ENCODE measurements at places on chromosomes 7 and 10.
A peak's percentile ranks its signal among the peaks of the same experiment; 100 is the strongest.

GRCh38 chr10:29022513-29022912 lies 266.4 kb upstream of the LYZL1 start:
- DNase-seq = no peak

DNA sequence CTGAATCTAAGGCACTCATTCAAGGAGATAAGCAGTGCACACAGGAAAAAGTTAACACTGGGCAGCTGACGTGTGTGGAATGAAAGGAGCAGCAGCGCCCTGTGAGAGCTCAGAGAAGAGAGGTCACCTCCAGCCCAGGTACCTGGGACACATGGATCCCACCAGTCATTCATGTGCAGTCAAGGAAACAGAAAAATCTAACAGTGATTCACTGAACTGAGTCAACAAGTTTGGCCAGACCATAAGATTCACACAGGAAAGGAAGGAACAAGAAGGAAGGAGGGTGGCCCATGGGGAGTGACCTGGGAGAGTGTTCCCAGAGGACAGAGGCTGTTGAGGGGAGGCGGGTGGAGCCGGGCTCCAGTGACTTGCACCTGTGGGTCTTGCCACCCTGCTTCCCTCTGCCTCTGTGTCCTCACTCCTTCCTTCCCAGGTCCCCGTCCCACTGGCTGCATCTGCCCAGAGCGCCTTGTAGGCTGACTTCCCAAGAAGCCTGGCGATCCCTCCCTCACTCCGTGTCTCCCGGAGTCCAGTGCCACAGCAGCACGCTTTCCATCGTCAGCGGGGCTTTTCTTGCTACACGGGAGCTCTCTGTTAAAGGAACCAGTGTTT lies 27.7 kb downstream of the RNF32 start:
- no peak for DNase-seq

- no peak for DNase-seq
Measured at GRCh38 chr10:78718032-78718572, 350.7 kb upstream of the ZMIZ1 start.

GRCh38 chr10:64444564-64444963 lies 923.4 kb downstream of the REEP3 start:
- no peak for DNase-seq

GRCh38 chr7:104979167-104979841 lies 34.7 kb upstream of the KMT2E start:
- DNase-seq = no peak

DNA sequence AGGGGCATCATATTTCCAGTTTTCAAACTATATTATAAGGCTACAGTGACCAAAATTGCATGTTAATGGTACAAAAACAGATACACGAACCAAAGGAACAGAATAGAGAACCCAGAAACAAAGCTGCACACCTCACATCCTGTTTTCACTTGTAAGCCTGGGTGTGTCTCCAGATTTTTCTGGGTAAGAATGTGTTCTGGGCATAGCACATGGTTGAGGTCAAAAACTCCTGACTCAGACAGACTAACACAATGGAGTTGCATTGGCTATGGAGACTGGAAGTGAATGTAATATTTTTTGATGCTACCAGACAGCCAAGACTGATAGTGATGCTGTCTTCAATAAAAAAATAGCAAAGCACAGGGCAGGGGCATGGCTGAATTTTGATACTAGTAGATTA lies 1175.2 kb downstream of the NXPH1 start:
- no peak for DNase-seq

DNA sequence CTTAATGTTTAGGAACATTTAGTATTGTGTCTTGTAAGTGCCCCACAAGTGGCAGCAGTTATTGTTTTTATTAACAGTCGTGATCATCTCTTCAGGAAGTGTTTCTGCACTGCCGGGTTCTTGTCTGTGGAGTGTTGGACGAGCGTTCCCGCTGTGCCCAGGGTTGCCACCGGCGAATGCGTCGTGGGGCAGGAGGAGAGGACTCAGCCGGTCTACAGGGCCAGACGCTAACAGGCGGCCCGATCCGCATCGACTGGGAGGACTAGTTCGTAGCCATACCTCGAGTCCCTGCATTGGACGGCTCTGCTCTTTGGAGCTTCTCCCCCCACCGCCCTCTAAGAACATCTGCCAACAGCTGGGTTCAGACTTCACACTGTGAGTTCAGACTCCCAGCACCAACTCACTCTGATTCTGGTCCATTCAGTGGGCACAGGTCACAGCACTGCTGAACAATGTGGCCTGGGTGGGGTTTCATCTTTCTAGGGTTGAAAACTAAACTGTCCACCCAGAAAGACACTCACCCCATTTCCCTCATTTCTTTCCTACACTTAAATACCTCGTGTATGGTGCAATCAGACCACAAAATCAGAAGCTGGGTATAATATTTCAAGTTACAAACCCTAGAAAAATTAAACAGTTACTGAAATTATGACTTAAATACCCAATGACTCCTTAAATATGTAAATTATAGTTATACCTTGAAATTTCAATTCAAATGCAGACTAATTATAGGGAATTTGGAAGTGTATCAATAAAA lies 22.2 kb downstream of the PLA2G12B start:
- DNase-seq = no peak

DNA sequence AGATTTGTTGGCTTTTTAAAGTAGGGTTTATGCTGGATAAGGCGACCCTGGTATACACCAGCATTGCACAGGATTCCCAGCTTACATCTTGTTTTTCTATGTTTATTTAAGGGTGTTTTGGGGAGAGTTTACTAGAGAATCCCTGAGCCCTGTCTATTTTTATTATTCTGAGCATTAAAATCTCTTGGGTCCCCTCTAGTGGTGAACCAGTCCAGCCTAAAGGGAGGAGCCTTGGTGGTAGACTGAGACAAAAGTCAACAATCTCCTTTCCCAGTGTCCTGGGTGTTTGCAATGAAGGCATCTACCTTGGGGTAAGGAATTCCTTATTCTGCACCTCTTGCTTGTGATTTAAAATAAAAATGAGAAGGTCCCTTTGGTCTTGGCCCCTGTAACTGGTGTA lies 38.2 kb downstream of the ANTXRL start:
- DNase-seq = no peak

DNA sequence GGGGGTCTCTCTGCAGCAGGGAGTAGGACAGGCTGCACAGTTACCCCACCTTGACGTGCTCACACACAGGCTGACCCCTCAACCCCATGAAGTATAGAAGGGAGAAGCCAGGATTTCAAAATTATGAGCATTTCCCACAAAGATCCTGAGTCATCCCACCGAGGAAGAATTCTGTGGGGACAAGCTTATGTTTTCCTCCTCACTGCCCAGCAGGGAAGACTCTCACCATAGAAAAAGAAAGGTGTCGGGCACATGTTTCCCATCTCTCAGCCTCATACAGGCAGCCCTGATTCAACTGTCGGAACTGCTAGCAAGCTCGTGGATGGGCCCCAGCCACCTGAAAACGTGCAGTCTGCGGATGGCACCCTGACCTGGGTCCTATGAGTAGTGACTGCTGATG lies 499.7 kb upstream of the MKI67 start:
- DNase-seq = no peak

DNA sequence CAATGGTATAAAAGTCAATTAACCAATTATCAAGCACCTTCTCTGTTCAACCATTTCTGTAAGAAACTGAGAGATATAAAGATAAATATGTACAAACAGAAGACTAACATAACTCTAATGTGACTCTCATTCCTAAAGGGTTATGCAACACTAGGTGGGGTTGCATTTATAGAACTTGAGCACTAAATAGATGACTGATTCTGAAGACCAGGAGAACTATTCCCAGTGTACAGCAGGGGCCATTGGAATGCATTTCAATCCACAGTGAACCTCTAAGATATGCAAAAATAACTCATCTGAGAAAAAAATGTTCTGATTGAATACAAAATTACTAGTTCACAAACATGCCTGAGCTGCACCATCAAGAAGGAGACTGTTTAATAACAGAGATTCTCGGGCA lies 341.2 kb upstream of the STEAP1 start:
- no peak for DNase-seq

- no peak for DNase-seq
Measured at GRCh38 chr10:116995648-116996047, 9.3 kb downstream of the SHTN1 start.

DNA sequence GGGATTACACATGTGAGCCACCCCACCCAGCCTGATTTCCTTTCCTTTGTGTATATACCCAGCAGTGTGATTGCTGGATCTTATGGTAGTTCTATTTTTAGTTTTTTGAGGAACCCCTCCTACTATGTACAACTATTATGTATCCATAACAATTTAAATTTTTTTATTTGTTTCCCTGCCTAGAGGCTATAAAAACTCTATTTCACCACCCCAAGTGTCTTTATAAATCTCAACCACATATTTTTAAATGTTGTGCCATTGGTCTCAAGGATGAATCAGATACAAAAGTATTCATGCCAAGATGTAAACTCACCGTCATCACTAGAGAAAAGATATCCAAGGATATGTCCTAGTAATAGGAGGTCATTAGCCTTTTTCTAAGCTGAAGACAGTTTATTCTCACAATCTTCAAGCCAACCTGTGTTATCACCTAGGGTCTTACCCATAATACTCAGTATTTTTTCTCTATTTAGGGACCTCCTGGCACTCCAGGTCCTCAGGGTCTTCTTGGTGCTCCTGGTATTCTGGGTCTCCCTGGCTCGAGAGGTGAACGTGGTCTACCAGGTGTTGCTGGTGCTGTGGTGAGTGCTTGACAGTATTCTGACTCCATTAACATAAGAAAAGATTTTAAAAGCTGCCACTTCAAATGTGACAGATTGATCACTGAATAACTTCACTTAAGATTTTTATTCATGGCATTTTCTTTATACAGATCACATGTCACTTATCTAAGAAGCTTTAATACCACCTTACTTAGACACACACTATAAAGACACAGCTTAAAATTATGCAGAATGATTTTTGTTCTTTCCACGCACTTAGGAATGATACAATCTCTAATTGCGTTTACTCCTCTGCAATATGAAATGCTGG lies 29.4 kb downstream of the COL1A2 start:
- DNase-seq = no peak

- DNase-seq = no peak
Measured at GRCh38 chr7:137166363-137166762, 177.2 kb downstream of the PTN start.

DNA sequence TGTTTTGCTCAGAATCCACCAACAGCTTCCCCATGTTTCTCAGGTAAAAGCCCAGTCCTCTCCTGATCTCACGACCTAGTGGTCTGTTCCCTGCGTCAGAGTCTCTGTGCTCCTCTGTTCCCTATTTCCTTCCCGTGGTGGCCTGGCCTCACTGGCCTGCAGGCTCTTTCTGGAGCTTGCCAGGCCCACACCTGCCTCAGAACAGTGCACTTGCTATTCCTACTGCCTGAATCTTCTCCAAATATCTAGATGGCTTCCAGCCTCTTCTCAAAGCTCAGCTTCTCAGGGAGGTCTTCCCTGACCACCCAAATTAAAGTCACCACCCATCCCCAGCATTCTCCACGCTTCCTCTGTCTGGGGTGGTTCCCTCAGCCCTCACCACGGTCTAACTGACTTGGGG lies 165.3 kb downstream of the USP6NL start:
- DNase-seq = no peak

GRCh38 chr7:94657771-94658693 lies 2.1 kb upstream of the SGCE start:
- peak; percentile 93 for DNase-seq

GRCh38 chr7:2513702-2514101 lies 5.9 kb upstream of the LFNG start:
- no peak for DNase-seq

DNA sequence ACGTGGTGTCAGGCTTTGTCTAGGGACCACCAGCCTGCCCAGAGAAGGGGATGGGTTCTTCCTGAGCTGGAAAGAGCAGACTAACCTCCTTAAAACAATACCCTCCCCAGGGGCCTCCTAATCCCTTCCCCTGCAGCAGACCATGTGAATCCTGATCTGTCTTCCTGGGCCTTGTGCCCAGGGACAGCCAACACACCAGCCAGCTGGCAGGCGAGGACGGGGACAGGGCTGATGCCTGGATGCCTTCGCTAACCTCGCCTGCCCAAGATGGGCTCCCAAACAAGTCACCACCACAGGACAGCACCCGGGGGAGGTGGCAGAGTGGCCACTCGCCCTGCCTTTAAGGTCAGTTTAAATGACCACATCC lies 17.6 kb downstream of the PODXL start:
- no peak for DNase-seq

DNA sequence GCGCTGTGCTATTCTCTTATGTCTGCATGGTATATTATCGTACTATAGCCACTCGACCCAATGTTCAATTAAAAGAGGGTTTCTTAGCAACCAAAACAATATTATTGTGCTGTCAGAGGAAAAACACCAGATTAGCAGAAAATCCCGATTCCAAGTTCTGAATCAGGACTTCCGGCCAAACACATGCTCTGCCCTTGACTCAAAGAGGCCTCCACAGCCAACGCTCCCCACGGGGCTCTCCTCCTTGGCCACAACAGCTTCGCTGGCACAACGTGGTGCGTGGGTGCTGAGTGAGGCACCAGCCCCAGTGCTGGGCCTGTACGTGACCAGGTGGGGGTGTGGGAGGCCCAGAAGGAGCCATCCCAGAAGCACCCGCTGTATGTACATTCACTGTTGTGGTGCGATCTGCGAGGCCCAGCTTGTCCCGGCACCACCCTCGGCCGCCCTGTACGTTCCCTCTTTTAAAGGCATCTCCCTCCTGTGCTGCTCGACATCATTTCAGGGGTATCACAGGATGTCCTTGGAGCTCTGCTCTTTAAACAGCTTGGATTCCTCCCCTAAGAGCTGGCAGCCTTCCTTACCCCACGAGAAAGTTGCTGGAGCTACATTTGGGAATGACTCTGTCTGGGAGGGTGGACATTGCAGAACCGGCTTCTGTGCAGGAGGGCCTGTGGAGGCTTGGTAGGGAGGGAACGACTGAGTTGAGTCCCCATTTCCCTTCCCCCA lies 736.2 kb downstream of the PARD3 start:
- DNase-seq = no peak

- no peak for DNase-seq
Measured at GRCh38 chr7:122913608-122914007, 27.3 kb upstream of the CADPS2 start.

- DNase-seq = peak; percentile 68
Measured at GRCh38 chr7:2023877-2024566, 208.7 kb downstream of the MAD1L1 start.

DNA sequence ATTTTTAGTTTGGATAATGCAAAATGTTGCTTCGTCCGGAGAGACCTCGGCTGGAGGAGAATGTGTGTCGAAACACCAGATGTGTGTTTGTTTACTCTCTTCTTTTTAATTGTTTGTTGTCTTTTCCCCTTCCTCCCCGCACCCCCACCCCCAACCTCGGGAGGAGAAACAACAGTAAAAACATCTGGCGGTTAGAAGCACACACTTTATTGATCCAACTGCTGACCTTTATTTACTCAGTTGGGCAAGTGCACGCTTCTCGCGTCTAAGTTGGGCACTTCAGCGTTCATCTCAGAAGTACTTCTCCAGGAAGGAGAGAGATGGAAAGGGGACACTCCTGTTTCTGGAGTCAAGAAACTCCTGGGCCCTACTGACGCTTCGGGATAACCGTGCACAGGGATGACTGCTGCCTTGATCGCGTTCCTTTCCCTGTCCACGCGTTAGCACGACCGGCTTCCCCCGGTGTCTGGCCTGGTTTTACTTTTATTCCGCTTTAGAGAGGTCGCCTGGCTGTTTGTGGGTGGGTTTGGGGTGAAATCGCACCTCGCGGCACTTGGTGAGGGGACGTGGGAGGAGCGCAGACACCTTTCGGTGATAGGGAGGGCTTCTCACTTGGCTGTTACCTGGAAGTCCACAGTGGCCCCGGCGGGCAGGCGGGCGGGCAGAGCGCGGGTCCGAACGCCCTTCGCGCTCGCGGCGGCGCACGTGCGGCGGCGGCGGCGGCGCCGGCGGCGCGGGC lies 168.3 kb upstream of the PPP1R3A start:
- DNase-seq = no peak

GRCh38 chr7:111438369-111439289 lies 123.7 kb downstream of the IMMP2L start:
- DNase-seq = no peak

Measured in HL-60 (cell line).